ENCODE measurements at places on chromosomes 7 and 10.

DNA sequence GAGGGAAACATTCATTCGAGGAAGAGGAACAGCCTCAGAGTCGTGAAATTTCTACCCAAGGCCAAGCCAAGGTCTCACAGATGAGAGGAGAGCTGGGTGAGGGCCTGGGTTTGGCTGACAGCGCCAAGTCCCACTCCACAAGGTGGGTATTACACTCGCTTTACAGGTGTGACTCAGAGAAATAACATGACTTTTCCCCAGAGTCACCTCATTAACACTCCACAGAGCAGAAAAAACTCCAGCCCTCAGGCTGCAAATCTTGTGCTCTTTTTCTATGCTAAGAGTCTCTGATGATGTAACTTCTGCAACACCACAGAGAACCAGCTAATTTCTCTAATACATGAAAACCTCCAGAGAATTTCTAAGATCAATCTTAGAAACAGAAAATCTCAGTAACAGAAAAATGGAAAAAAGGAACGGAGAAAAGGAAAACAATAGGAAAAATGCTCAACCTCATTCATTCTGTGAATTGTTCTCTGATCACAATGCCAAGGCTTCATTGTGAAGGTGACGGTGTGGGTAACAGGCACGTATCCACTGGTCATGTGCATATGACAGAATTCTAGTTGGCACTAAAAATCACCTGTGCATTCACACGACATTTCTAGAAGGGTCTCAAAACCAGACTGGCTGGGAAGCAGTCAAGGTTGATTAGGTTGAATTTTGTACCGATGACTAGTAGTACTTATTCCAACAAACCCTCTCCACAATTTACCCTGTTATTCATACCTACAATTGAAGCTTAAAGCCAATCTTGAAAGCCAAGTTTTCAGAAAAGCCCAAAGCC is 20.3 kb downstream of the YWHAG start:
- no peak for DNase-seq

DNA sequence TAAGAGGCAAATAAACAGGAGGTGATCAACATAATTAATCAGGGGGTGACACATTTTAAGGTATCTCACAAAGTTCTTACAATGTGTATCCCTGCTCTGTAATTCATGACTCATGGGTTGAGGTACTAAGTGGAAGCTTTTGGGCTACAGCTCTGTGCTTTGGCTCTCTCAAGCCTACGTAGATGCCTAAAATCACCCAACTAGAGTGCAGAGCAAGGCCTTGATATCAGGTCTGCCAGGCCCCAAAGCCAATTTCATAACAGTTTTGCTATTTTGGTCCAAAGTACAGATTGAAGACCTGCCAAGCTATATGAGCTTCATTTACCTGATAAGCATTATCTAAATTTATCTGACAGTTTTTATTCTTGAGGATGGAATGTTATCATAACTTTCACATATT is 175.3 kb upstream of the BET1 start:
- DNase-seq, result no peak

DNA sequence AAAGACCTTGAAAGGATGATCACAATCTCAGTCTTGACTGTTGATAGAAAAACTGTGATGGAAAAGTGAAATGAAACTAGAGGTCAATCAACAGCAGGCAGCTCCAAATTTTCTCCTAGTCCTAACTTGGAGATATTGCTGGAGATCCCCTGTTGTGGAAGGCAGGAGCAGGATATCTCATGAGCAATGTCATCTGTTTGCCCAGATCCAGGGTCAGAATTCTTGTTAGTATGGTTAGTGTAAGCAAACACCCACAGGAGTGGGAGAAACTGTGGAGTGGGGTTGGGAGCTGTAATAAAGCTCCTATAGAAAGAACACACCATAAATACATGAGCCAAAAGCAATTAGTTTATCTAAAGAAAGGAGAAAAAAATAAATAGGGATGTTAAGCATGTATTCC is 169.0 kb downstream of the AKR1D1 start:
- no peak for DNase-seq

GRCh38 chr10:51879238-51879637 is 179.8 kb upstream of the CSTF2T start:
- peak; percentile 42 for DNase-seq

DNA sequence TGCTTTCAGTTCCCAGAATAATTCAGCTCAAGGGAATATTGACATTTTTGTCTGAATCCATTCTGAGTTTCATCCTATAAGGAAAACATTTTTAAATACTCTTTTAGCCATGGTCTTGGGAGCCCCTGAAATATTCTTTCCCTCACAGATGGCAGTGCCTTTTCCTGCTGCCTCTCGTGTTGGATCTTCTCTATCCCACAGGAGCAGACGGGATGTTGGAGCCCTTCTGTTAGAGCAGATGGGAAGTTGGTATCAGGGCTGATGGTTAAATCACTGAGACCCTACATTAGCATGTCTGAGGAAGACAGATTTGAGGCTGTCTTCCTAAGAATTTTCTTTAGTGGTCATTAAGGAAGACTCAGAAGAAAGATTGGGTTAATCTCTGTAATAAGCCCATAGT is 737.8 kb downstream of the LRMDA start:
- no peak for DNase-seq

DNA sequence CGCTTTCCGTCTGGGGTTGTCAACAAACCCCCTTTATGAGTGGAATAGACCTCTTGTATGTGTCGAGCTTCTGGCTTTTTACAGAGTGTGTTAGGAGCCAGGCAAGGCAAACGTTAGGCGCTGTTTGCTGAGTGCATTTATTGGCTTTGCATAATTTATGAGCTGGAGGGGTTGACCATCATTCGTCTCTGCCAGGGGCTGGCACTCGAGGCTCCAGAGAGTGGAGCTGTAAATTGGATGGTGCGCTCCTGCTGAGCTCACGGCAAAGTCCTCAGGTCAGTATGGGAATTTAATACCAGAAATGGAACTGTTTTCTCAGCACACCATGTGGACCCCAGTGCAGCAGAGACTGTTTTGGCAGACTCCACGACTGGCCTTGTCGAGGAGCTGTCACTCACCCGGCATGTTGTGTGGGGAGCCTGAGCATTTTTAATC is 699.4 kb upstream of the GALNT17 start:
- DNase-seq, result no peak

All from T-helper 2 cell treated with Interferon-gamma antibody and Interleukin-4, amounts not matched to agents 5 μg/mL and 100 μg/mL, for 36 hours (primary cell).